Lung microvascular endothelial cell (primary cell): ENCODE measurements at places on chromosomes 6 and 20. TPM values are rescaled to one million over a fixed set of nuclear protein-coding genes. Genes with fewer than 3 reads are reported as not detected.

GRCh38 chr6:119129968-119130484, 51.6 kb upstream of the FAM184A start:
- peak; percentile 72 for DNase-seq

DNA sequence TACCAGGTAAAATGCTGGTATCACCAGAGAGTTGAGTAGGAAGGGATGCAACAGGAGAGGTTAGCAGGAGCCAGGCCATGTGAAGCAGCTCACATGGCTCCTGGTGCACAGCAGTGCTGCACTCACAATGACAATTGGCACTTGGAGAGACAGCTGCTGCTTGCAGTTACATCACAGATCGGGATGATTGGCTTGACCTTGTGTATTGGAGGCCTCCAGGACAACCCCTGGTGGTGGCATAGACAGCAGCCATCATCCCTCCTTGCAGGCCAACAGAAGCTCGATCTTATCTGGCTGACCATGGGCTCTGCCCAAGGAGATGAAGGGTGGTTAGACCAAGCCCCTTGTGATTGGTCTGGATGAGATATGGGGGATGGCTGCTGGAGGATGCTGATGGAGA, 73.0 kb downstream of the EYA2 start:
- DNase-seq, result no peak

DNA sequence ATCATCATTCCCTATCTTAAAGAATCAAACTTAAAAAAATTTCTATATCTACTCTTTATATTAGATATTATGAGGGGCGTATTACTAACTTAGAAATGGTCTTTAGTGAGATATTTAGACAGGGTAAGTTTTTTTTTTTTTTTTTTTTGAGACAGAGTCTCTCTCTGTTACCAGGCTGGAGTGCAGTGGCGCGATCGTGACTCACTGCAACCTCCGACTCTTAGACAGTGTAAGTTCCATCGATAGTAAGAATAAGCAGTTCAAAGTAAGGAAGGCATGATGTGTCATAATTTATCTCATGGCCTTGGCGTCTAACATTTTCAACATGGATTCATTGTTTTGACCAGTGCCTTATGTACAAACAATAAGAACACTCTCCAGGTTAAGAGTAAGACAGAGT, 72.4 kb downstream of the MLIP start:
- DNase-seq, result no peak

DNA sequence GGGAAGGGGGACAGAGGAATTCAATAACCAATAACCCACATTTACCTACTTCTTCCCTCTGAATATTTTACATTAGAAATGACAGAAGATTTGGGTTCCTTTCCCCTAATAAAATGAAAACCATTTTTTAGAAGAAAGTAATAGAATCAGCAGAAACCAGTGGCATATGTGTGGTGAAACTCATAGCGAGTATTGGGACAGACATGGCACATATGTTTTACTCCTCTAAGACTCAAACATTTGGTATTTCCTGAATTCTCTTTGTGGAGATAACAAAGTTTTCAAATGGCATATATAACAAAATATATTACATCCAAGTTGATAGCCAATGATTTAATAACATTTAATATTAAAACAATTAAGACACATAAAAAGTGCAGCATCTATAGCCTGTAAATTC, 12.9 kb upstream of the BEND3 start:
- DNase-seq, result no peak

- DNase-seq, result no peak
These were observed 45.8 kb downstream of the OR2J2 start for GRCh38 chr6:29216528-29216927.

GRCh38 chr6:94562846-94563245, 1014.5 kb upstream of the MANEA start:
- DNase-seq, result no peak

GRCh38 chr20:12051206-12052163, 133.8 kb downstream of the BTBD3 start:
- no peak for DNase-seq

DNA sequence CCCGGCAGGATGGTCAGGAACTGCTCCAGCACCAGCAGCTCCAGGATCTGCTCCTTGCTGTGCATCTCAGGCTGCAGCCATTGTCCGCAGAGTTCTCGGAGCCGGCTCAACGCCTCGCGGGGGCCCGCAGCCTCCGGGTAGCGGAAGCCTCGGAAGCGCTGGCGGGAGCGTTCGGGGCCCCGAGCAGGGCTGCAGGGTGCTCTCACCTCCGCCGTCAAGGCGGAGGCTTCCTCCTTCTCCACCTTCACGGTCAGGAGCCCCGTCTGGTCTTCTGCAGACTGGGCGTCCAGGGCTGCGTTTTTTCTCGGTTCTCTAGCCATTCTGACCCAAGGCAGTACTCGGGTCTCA, 434 bp downstream of the ZKSCAN4 start:
- peak; percentile 47 for DNase-seq

DNA sequence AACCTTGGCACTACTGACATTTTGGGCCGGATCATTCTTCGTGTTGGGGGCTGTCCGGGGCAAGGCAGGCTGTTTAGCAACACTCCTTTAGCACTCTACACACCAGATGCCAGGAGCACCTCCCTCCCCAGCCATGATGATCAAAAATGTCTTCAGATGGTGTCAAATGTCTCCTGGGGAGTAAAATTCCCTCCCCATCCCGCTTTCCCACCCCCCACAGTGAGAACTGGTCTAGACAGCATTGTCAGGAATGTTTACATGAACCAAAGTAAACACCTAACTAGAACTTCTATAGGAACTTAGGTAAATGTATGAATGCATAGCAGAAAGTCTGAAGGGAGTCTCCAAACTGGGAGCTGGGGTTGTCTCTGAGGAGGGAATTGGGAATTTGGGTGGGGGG, 70.0 kb upstream of the TOP1 start:
- no peak for DNase-seq

GRCh38 chr6:75084872-75085381, 120.9 kb downstream of the COL12A1 start:
- no peak for DNase-seq

Gene KIZ
- total RNA-seq, result 4.0 and 13.9 TPM in 2 replicates

Gene HS3ST5
- not detected in 2 replicates for total RNA-seq
